ENCODE measurements at places on chromosomes 11 and 22. TPM values are rescaled to one million over a fixed set of nuclear protein-coding genes. Genes with fewer than 3 reads are reported as not detected.

Gene OR52E8
- 0.63 TPM for total RNA-seq

Gene SLC22A12
- total RNA-seq: not detected

Gene CHRNA10
- total RNA-seq: 2.8 TPM

Gene KRTAP5-7
- total RNA-seq: not detected

Gene PHOX2A
- not detected for total RNA-seq

Gene NRIP3
- total RNA-seq: 8.8 TPM

Gene GRIK4
- total RNA-seq: 5.3 TPM

Gene CD248
- 1.3 TPM for total RNA-seq

Gene OR52A1
- not detected for total RNA-seq

Gene SLC22A8
- total RNA-seq: not detected

Gene SLC17A6
- total RNA-seq: 17.2 TPM

All from parietal lobe (tissue), 2 donors.